Activated gamma-delta T cell (primary cell): ENCODE measurements at places on chromosomes 2 and 18.

DNA sequence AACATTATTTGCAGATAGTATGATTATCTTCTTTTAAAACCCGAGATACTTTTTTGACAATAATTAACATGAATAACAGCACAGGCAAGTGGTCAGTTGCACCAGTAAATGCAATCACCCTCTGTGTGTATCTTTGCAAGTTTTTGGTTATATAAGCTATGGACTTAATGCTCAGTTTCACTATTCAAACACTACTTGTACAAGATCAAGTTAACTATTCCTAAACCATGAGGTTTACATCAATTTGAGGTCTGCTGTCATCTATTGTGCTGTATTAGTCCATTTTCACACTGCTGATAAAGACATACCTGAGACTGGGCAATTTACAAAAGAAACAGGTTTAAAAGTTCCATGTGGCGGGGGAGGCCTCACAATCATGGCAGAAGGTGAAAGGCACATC is 323.2 kb downstream of the NR4A2 start:
- no peak for DNase-seq

GRCh38 chr2:107002735-107003134 is 116.8 kb upstream of the ST6GAL2 start:
- no peak for DNase-seq

- DNase-seq: no peak
These were observed 606.6 kb upstream of the SYT4 start for GRCh38 chr18:43883886-43884285.

- DNase-seq: no peak
These were observed 707 bp downstream of the SALL3 start for GRCh38 chr18:78980279-78980771.

DNA sequence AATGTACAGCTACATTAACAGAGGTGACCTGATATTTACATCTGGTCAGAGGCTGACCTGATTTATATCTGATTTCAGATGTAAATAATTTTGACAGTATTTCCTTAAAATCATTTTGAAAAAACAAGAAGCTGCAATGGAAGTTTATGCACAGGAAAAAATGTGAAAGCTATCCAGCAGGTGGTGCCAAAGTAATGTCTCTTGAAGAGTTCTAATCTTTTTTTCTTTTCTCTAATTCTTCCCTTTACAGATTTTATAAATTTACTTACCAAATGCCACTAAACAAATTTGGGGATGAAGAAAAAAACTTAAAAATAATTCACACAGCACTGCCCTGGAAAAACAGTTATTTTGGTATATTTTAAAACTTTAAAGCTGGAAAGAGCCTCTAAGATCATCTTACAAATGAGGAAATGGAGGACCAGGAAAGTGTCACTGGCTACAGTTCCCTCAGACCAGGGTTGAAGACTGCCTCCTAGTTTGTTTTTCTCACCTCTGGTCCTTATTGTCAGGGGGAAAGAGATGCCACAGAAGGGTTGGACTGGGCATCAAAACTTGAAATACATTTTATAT is 16.4 kb upstream of the FBLN7 start:
- no peak for DNase-seq

DNA sequence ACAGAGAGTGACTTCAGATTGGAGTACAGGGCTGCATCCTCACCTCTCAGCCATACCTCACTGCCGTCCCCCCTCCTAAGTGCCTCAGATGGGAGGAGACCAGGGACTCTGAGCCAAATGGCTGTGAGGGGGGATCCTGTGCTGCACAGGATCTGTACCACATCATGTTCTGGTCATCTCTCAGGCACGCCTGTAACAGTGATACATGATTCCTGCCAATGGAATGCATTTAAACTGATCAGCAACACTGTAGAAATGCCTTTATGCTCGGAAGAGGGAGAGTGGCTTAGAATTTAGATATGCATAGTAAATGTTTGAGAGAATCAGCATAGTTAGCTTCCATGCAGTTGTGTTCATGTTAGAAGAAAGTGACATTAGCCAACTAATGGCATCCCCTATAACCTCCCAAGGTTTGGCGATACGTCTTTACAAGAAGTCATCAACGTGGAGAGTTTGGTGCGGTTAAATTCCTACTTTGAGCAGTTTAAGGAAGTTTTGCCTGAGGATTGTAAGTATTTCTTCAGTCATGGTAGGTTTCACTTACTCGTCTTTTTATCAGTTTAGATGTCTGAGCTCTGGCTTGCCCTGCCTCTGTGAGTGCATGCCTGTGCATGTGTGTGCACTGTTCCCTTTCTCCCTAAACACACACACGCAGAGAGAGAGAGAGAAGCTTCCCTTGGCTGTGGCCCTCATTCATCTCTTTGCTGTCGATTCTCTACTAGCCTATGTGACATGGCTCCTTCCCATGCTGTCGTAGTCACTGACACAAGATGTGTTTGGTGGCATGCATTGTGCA is 40.0 kb downstream of the COA5 start:
- DNase-seq: no peak

DNA sequence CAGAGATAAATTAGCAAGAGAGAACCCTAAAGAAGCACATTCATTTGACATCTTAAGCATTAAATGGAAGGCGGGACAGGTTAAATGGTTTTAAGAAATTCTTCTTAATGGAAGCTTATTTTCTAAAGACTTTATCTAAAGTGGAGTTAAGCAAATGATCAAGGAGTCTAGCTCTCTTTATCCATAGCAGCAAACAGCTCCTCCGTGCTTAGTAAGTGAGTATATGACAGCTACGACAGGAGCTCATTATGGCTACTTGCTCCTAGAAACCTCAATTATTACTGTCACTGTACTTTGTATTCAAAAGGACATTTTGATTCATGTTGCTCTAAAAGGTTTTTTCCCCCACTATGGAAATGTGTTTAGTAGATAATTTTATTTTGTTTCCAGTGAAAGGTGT is 444.9 kb downstream of the TMX3 start:
- DNase-seq: no peak
